ENCODE measurements at places on chromosomes 3 and 15. TPM values are rescaled to one million over a fixed set of nuclear protein-coding genes. Genes with fewer than 3 reads are reported as not detected.

The TGM4 gene
- not detected for total RNA-seq

The RETNLB gene
- total RNA-seq = 2.2 TPM

The VWA5B2 gene
- 0.63 TPM for total RNA-seq

The CHRD gene
- total RNA-seq = 5.2 TPM

The TMEM207 gene
- total RNA-seq = not detected

The CCR3 gene
- total RNA-seq = not detected

The PIK3CB gene
- 10.3 TPM for total RNA-seq

The SEMA3G gene
- 0.31 TPM for total RNA-seq

The TM4SF4 gene
- total RNA-seq = 981 TPM

The NR2C2 gene
- 18.0 TPM for total RNA-seq
